Activated T-helper 1 cell treated with anti-CD3 and anti-CD28 coated beads, Interleukin-2, amount 50 U/mL, for 16 hours (primary cell): ENCODE measurements at places on chromosomes 4 and X.

GRCh38 chr4:38135201-38135600, 175.0 kb downstream of the PTTG2 start:
- no peak for DNase-seq

DNA sequence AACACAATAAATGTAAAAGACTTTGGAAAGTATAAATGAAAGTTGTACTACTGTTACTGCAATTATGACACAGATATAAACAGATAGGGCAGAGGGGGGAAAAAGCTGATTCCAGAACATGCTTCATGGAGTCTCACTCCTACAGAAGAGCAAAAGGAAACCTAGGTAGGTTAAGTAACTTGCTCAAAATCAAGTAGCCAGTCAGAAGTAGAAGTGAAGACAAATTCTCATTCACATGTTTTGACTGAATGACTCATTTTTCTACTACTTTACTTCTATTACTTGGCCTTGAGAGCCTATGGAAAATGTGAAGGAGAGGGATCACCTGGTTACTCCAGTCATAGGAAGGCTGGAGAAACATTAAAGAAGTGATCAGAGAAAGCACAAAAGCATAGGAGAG, 23.6 kb upstream of the RASGEF1B start:
- DNase-seq, result no peak

GRCh38 chr4:40881096-40881495, 131.3 kb downstream of the NSUN7 start:
- no peak for DNase-seq

DNA sequence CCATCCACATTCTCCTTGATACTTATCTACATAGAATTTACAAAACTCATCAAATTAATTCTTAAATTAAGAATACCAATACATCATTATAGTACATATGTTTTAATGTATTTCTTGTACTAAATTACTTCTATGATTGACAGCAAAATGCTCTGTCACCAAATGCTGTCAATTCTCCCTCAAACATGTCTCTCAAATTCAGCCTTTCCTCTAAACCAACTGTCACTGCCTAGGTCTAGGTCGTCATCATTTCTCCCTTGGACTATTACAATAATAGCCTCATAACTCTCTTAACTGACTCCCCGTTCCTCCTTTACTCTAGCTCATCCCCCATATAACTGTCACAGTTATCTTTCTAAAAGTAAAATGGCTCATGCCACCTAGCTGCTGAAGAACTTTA, 279.7 kb upstream of the FSTL5 start:
- no peak for DNase-seq

DNA sequence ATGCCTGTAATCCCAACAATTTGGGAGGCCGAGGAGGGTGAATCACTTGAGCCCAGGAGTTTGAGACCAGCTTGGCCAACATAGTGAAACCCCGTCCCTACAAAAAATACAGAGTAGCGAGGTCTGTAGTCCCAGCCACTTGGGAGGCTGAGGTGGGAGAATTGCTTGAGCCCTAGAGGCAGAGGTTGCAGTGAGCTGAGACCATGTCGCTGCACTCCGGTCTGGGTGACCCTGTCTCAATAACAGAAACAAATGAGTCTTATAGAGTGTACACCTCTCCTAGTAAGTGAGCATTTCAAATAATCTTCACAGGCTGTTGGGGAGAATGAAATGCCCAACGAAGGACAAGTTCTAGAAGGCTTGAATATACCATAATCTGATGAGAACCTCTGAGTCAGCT, 5.5 kb downstream of the UCHL1 start:
- no peak for DNase-seq

DNA sequence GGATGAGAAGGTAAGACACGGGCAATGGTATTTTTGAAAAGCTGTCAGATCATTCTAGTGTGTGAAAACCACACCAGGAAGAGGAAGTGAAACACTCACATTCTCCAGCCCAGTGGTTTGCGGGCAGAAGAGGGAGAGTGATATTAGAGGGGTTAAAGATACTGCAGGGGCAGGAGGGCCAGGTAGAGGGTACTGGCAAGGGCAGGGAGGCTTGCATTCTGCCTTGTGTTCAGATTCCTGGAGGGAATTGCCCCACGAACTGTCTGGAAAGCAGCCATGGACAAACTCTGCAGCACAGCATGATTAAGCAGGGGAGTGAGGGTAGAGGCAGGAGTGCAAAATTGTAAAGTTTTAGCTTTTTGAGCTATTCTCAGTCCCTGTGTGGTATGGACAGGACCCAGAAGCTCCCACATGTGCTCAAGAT, 30.9 kb downstream of the NIPAL1 start:
- DNase-seq, result peak; percentile 36

- peak; percentile 46 for DNase-seq
These were observed 11.8 kb upstream of the DCUN1D4 start for GRCh38 chr4:51831133-51831532.

GRCh38 chr4:25904748-25905082, 9.3 kb upstream of the SMIM20 start:
- no peak for DNase-seq

GRCh38 chrX:104108955-104109354, 3.4 kb upstream of the ZCCHC18 start:
- DNase-seq, result no peak

GRCh38 chr4:120053911-120054310, 12.7 kb downstream of the MAD2L1 start:
- DNase-seq, result no peak

GRCh38 chrX:69618803-69619202, 2.9 kb downstream of the EDA start:
- DNase-seq, result no peak

GRCh38 chrX:275967-276580, 5.1 kb upstream of the PLCXD1 start:
- no peak for DNase-seq

DNA sequence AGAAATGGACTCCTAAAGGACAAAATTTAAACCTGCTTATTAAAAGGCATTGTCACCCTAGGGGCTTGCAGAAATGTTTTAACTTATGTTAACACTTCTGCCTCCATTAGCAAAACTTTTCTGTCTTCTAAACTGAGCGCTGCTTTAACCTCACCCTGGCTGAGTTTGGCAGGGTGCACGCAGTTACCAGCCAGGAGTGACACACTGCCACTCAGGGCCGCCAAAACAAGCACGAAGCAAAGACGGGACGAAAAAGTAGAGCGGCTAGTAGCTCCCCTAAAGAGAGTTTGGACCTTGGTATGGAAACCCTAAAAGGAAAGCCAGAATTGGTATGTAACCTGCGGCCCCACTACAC, 23.8 kb upstream of the UVSSA start:
- no peak for DNase-seq

DNA sequence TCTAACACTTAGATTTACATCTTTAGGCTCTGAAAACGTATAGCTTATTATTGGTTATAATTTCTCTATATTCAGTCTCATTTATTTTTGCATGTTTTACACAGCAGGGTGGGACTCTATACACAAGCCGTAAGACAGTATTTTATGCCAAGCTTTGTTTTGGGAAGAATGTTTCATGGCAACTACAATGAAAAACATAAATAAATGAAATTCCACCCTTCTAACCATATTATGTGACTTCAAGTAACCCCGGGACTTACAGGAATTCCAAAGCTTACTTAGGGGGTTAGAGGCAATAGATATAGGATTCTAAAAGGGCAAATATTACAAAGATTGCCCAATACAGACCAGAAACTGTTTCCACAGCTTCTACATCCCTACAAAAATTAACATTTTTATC, 370.9 kb downstream of the PRR32 start:
- no peak for DNase-seq

- no peak for DNase-seq
These were observed 104.1 kb upstream of the DDIT4L start for GRCh38 chr4:100294356-100294755.

DNA sequence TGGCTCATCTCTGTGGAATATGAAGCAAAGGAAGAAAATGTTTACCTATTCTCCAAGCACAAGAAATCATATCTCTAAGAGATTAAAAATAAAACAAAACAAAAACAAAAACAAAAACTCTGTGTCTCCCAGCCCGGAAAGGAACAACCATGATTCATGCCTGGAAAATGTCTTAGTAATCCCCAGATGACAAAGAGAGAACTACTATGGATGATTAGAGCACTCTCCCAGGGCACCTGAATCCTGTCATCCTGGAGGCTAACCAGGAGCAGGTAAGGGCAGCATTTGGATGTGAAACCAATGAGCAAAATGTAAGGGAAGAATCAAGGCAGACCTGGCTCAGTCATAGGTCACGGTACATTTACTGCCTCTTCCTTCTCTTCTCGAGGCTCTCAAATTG, 1.7 kb upstream of the AKAP4 start:
- DNase-seq, result no peak

DNA sequence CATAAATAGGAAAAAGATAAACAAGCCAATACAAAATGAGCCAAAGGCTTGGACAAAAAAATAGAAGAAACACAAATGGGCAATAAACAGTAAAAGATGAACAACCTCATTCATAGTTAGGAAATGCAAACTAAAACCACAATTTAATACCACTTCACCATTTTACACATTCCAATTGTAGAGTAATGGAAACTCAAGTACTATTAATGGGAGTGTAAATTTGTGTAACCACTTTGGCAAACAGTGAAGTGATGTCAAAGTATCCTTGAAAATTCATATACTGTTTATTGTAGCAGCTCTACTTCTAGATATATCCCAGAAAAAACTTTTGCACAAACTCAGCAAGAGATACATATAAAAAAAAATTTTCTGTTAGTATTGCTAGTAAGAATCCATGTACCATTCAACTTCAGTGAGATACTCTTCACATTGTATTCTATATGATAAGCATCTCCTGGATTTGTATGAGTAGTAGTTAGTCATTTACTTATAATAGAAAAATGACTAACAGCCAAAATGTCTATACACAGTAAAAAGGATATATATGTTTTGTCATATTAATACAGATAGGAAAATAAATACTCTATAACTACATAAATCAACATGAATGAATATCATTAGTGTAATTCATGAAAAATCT, 229.8 kb downstream of the DKK2 start:
- DNase-seq, result no peak

DNA sequence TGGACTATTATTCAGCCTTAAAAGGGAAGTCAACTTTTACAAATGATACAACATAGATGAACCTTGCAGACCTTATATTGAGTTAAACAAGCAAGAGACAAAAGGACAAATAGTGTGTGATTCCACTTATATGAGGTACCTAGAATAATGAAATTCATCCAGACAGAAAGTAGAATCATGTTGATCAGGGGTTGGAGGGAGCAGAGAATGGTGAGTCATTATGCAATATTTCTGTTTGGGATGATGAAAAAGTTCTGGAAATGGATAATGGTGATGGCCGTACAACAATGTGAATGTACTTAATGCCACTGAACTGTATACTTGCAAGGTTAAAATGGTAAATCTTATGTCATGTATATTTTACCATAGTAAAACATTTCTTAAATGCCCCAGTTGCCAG, 22.1 kb downstream of the KIT start:
- DNase-seq, result no peak

- no peak for DNase-seq
These were observed 376.4 kb downstream of the KCTD8 start for GRCh38 chr4:44071959-44072955.

DNA sequence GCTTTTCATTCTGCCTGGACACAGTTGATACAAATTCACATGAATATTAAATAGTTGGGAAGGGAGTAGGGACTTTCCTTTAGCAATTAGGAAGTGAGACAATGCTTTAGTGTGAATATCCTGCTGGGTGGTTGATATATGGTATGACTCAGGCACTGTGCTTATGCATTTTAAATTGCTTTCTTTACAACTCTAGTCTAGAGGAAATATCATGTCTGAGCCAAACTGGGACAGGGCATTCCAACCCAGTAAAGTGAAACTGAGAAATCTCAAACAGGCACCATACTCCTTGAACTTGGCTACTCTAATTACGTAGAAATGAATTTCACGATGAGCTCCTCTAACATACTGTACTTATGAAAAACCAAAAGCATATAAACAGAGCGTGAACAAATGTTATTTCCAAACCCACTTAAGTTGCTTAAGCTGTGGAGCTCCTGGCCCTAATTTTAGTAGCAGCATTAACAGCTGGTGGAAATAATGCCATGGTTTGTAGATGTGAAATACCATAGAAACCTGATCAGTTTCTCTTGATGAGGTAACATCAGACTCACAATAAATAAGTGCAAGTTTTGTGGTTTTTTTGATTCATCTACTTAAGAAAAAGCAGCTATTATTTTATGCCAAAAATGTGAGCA, 242.9 kb upstream of the GK2 start:
- DNase-seq, result no peak

GRCh38 chr4:74206088-74206825, 48.3 kb downstream of the MTHFD2L start:
- no peak for DNase-seq

DNA sequence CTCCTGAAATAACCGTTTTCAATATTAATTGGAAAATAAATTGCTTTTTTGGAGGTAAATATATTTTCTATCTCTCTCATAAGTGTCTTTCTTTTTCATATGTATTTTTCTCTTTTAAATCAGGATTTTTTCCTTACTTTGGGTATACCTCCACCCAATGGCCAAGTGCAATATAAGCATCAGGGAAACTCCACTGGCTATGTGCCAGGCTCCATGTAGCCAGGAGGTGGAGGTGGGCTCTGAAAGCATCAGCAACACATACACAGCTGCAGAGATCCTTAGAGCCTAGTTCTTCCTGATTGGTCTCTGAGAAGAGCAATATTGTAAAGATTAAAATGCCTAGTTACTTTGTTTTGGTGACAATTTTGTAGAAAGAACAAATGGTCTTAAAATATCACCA, 3.4 kb downstream of the GABRA2 start:
- no peak for DNase-seq

DNA sequence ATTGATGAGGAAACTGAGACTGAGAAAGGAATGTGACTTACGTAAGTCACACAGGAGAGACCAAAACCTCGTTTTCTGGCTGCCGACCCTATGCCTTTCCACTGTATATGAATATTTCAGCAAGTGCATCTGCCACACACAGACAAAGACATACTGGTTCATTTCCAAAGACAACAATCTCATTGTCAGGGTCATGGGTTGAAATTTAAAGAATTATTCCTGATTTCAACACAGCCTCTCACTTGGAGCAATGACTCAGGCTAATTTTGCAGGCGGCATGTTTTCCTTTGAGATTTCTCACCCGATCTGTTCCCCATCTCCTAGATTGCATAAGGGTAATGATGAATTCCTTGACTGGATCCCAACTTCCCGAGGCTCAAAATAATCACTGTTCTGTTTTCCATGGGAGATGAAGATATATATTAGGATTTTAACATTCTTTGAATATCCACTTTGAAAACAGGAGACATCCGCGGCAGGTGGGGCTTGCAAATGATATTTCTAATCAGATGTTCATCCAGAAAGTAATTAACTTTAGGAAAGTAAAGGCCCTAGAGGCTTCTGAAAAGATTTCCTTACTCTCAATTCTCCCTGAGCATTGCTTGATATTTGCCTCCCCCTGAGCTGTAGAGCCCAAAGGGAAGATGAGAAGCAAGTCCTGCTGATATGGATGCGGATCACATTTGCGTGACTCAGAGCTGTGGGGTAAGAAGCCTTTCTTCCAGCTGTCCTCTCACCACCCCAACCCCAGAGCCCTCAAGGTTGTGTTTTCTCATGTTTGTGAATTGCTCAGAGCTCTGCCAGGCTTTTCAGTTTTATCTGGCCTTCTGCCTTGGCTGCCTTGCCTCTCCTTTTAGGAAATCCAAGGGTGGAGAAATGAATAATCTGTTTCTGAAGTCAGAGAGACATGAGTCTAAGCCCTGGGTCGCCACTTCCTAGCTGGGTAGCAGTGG, 361.1 kb upstream of the BOD1L1 start:
- no peak for DNase-seq

GRCh38 chr4:76182463-76182862, 31.2 kb downstream of the SCARB2 start:
- DNase-seq, result no peak
